Thymus (tissue), 14 donors: ENCODE measurements at places on chromosomes 2 and 18. TPM values are rescaled to one million over a fixed set of nuclear protein-coding genes. Genes with fewer than 3 reads are reported as not detected.
A peak's percentile ranks its signal among the peaks of the same experiment; 100 is the strongest.

Gene SP5
- 0.55 TPM for polyA plus RNA-seq

Gene TXNDC2
- polyA plus RNA-seq = 0.02 TPM

Gene NEU2
- polyA plus RNA-seq = not detected

Gene UGT1A5
- 0.14 TPM for polyA plus RNA-seq

Gene ACKR3
- 13.9 TPM for polyA plus RNA-seq

- no peaks in the 10 kb centered on the region for H3K4me1 ChIP-seq
- no peaks in the 10 kb centered on the region for H3K27me3 ChIP-seq
- H3K4me3 ChIP-seq = no peak overlapping the region
- H3K36me3 ChIP-seq = no peaks in the 10 kb centered on the region
Measured at GRCh38 chr2:147275943-147276342, 568.9 kb upstream of the ACVR2A start.

- no peak overlapping the region for H3K4me3 ChIP-seq
- H3K36me3 ChIP-seq = no peaks in the 10 kb centered on the region
- no peak for DNase-seq
- H3K27me3 ChIP-seq = peaks cover 2% of the 10 kb centered on the region
Measured at GRCh38 chr2:3001615-3002560, 375.7 kb downstream of the EIPR1 start.

DNA sequence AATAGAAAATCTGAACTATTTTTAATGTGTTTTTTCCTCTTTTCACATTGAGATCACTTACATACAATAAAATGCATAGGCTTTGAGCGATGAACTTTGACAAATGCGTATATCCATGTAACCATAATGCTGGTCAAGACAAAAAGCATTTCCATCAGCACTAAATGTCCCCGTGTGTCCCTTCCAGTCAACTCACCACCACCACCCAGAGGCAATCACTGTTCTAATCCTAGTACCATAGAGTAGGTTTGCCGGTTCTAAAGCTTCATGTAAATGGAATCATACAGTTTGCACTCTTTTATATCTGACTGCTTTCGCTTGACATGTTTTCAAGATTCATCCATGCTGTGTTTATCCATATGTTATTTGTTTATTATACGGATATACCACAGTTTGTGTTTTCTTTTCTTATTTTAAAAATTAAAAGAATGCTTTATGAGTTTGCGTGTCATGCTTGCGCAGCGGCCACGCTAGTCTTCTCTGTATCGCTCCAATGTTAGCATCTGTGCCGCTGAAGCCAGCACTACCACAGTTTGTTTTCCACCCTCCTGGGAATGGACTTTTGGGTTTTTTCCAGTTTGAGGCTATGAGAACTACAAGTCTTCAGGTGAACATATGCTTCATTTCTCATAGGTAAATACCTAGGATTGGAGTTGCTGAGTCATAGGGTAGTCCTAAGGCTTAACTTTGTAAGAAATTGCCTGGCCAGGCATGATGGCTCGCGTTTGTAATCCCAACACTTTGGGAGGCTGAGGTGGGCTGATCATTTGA is 197.5 kb upstream of the CHAC2 start:
- no peak for DNase-seq
- H3K27me3 ChIP-seq = no peaks in the 10 kb centered on the region
- no peaks in the 10 kb centered on the region for H3K36me3 ChIP-seq
- H3K4me1 ChIP-seq = no peaks in the 10 kb centered on the region
- no peak overlapping the region for H3K27ac ChIP-seq

GRCh38 chr18:39711701-39712100 is 2146.1 kb upstream of the CELF4 start:
- no peaks in the 10 kb centered on the region for H3K36me3 ChIP-seq
- H3K27ac ChIP-seq = no peak overlapping the region
- no peaks in the 10 kb centered on the region for H3K4me1 ChIP-seq
- H3K4me3 ChIP-seq = no peak overlapping the region
- H3K27me3 ChIP-seq = no peaks in the 10 kb centered on the region

- H3K27ac ChIP-seq = no peak overlapping the region
- H3K36me3 ChIP-seq = no peaks in the 10 kb centered on the region
- DNase-seq = no peak
- no peak overlapping the region for H3K4me3 ChIP-seq
- no peaks in the 10 kb centered on the region for H3K4me1 ChIP-seq
Measured at GRCh38 chr2:240780023-240780700, 39.9 kb downstream of the KIF1A start.

DNA sequence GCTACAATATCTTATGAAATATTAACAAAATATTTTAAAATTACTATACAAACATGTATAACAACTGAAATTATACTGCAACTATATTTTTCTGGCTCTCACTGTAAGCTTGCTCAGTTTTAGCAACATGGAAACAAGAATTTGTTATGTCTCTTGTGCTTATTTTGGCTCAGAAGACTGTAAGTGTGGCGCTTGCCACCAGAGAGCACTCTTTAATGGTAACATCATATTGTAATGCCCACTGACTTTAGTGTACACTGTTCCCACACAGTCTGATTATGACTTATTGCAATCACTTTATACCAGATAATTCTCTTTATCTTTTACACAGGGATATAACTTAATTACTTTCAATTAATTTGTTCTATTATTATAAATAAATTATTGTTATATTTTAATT is 1500.6 kb upstream of the TMEFF2 start:
- DNase-seq = no peak
- H3K4me3 ChIP-seq = no peak overlapping the region
- no peaks in the 10 kb centered on the region for H3K4me1 ChIP-seq
- H3K27me3 ChIP-seq = no peaks in the 10 kb centered on the region
- no peaks in the 10 kb centered on the region for H3K36me3 ChIP-seq

DNA sequence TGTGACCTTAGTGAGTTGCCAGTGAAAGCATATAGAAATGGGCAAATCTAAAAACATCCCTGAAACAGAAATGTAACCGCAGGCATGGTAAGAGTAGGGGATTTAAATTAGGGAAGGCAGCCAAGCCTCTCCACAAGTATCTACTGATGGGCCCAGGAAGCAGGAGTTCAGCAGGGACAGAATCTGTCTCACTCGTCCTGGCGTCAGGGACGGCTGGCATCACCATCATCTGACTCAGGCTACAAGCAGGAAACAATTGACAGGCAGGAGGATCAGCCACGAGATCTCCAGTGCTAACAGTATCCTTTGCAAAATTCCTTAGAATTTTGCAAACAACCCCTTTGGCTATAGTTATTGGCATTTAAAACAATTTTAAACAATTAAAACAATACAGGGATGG is 61.3 kb downstream of the SMAD4 start:
- H3K27me3 ChIP-seq = no peaks in the 10 kb centered on the region
- DNase-seq = no peak
- H3K4me3 ChIP-seq = no peak overlapping the region
- H3K27ac ChIP-seq = no peak overlapping the region
- no peaks in the 10 kb centered on the region for H3K4me1 ChIP-seq

DNA sequence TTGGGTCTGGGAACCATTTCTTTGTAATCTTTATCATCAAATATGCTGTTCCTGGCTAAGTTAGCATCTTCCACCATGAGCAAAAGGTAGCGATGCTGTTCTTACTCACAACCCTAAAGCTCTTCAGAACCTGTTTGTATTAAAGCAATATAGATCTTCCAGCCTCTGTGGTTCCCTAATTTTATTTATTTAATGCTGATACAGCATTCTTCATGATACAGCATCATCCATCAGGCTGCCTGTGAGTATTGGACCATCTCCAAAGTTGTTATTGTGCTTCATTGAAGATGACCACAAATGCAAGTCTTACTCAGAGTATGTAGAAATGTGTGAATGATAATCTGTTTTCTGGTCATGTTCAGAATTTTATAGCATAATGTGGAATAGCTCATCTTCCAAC is 40.9 kb upstream of the CTLA4 start:
- no peak for DNase-seq
- no peaks in the 10 kb centered on the region for H3K4me1 ChIP-seq
- no peak overlapping the region for H3K27ac ChIP-seq
- no peaks in the 10 kb centered on the region for H3K27me3 ChIP-seq
- no peaks in the 10 kb centered on the region for H3K36me3 ChIP-seq

DNA sequence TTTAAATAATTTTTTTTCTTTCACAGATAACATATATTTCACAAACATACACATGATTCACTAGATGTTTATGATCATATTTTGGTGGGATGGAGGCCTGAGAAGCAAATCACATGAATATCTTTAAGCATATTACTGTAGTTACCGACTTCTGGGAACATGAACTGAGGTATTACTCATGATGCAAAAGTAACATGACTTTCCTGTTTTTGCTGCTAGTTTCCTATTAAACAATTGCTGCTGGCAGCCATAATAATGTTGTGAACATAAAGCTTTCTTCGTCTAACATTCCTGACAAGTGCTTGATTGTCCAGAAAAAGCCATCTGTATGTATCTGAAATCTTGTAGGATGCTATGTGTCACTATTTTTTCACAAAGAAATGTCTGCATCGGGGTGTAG is 145.4 kb downstream of the MTX2 start:
- H3K27ac ChIP-seq = no peak overlapping the region
- no peak for DNase-seq
- H3K4me3 ChIP-seq = no peak overlapping the region
- H3K4me1 ChIP-seq = no peaks in the 10 kb centered on the region
- no peaks in the 10 kb centered on the region for H3K36me3 ChIP-seq

- no peaks in the 10 kb centered on the region for H3K4me1 ChIP-seq
- no peaks in the 10 kb centered on the region for H3K36me3 ChIP-seq
- H3K4me3 ChIP-seq = no peak overlapping the region
- no peak overlapping the region for H3K27ac ChIP-seq
- DNase-seq = no peak
Measured at GRCh38 chr2:169303579-169304305, 58.6 kb downstream of the LRP2 start.

DNA sequence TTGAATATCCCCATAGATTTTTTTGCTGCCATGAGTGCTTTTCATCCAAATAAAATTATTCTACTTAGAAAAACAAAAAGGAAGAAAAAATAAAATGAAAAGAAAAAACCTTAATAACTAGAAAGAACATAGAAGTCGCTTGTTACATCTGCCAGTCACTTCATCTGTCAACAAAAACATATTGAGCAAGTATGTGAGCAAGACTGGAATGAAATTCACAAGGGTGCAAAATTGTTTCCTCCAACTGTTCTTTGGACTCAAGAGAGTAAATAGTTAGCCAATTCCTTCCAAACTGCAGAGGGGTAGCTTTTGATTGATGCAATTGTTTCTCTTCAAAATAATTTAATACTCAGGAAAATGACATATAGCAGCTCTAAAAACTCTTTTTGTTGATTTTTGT is 336.3 kb upstream of the CDH7 start:
- H3K4me1 ChIP-seq = no peaks in the 10 kb centered on the region
- no peak for DNase-seq
- H3K27ac ChIP-seq = no peak overlapping the region
- H3K4me3 ChIP-seq = no peak overlapping the region

- no peaks in the 10 kb centered on the region for H3K27me3 ChIP-seq
- no peak for DNase-seq
- H3K36me3 ChIP-seq = no peaks in the 10 kb centered on the region
- no peaks in the 10 kb centered on the region for H3K4me1 ChIP-seq
- no peak overlapping the region for H3K27ac ChIP-seq
- H3K4me3 ChIP-seq = no peak overlapping the region
Measured at GRCh38 chr2:129069875-129070594, 751.4 kb upstream of the HS6ST1 start.

DNA sequence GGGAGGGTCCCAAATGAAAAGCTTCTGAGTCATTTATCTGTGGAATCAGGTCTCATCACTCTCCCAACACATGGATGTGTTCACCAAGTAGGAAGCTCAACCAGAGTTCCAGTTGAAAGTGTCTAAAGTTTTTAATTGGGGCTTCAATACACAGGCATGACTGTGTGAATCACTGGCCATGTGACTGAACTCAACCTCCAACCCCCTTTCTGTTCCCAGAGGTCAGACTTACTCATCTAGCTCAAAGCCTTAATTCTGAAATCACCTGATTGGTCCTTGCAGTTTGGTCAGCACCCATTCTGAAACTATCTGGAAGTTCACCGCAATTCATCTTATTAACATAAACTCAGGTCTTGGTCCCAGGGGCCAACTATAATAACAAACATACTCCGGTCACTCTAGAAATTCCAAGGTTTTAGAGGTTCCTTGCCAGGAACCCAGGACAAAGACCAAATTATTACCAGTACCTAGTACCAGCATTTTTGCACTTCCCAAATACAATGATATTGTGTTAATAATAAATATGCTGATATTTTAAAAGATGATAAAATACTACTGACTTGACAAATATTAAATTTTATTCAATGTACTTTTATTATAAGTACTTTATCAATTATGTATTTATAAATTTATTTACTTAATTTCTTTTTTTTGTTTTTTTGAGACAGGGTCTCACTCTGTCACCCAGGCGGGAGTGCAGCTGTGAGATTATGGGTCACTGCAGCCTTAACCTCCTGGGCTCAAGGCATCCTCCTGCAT is 10.7 kb upstream of the RBM45 start:
- no peaks in the 10 kb centered on the region for H3K27me3 ChIP-seq
- H3K27ac ChIP-seq = no peak overlapping the region
- H3K4me1 ChIP-seq = no peaks in the 10 kb centered on the region
- H3K36me3 ChIP-seq = no peaks in the 10 kb centered on the region
- no peak for DNase-seq

- H3K4me3 ChIP-seq = peak overlapping the region; percentile 67
- H3K4me1 ChIP-seq = peaks cover 8% of the 10 kb centered on the region
- DNase-seq = peak; percentile 10
Measured at GRCh38 chr18:26656944-26657536, 108.7 kb upstream of the KCTD1 start.

GRCh38 chr2:53994818-53995808 is 24.3 kb upstream of the PSME4 start:
- peak; percentile 30 for DNase-seq
- no peaks in the 10 kb centered on the region for H3K36me3 ChIP-seq
- H3K4me3 ChIP-seq = no peak overlapping the region
- H3K27me3 ChIP-seq = no peaks in the 10 kb centered on the region
- peaks cover 10% of the 10 kb centered on the region for H3K4me1 ChIP-seq

- no peaks in the 10 kb centered on the region for H3K27me3 ChIP-seq
- DNase-seq = no peak
- no peak overlapping the region for H3K4me3 ChIP-seq
- H3K36me3 ChIP-seq = no peaks in the 10 kb centered on the region
- H3K4me1 ChIP-seq = peaks cover 52% of the 10 kb centered on the region
Measured at GRCh38 chr2:128662051-128662471, 343.4 kb upstream of the HS6ST1 start.

DNA sequence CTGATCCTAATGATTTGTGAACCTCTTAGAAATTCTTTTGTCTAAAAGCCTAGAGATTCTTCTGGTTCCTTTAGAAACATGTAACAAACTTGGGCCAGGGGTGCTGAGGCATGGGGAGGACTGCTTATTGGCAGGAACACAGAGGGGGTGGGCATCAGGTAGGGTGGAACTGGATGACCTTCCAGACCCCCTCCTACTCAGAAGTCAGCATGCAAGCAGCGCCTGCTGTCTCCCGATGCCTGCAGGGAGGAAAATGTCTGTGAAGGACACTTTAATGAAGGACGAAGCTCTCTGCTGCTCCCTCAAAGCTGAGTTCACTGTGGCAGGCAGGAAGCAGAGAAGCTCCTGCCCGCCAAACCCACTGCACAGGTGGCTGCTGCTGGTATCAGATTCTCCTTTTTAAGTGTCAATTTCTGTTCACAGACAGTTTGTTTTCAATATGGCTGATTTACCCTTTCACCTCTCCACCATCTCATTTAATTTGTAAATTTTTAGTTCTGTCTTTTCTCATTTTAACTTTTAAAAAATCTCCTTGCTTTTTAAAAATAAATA is 19.4 kb downstream of the COA5 start:
- peak; percentile 45 for DNase-seq
- peak overlapping the region; percentile 91 for H3K27ac ChIP-seq
- no peak overlapping the region for H3K4me3 ChIP-seq
- H3K36me3 ChIP-seq = peaks cover 45% of the 10 kb centered on the region
- no peaks in the 10 kb centered on the region for H3K27me3 ChIP-seq
